ENCODE measurements at places on chromosomes 1 and 21.

DNA sequence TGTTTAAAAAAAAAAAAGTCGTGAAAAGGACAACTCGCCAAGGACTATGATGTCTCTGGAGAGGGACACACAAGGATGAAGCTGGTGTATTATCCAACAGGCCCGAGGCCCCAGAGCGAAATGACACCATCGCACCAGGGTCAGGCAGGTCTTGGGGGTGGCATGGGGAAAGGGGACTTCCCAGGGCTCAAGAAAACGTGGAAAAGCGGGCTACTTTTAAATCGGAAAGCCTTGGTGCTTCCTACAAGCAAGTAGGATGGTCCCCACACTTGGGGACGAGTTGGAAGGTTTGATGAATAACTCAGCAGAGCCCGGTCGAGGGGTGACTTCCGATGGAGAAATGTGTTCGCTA is 505 bp upstream of the GNPAT start:
- DNase-seq, result no peak

DNA sequence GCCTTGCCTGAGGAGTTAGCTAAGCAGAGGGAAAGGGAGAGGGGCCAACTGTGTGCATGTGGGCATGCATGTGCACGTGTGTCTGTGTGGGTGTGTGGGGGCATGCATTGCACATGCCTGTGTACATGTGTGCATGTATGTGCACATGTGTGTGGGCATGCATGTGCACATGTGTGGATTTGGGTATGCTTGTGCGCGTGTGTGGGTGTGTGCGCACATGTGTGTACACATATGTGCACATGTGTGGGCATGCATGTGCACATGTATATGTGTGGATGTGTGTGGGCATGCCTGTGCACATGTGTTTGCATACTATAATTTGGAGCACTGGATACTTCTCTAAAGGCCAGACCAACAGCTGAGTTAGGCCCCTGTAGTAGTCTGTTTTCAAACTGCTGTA is 350.0 kb downstream of the PRDM2 start:
- no peak for DNase-seq

GRCh38 chr1:61950418-61950817 is 208.1 kb downstream of the PATJ start:
- no peak for DNase-seq

DNA sequence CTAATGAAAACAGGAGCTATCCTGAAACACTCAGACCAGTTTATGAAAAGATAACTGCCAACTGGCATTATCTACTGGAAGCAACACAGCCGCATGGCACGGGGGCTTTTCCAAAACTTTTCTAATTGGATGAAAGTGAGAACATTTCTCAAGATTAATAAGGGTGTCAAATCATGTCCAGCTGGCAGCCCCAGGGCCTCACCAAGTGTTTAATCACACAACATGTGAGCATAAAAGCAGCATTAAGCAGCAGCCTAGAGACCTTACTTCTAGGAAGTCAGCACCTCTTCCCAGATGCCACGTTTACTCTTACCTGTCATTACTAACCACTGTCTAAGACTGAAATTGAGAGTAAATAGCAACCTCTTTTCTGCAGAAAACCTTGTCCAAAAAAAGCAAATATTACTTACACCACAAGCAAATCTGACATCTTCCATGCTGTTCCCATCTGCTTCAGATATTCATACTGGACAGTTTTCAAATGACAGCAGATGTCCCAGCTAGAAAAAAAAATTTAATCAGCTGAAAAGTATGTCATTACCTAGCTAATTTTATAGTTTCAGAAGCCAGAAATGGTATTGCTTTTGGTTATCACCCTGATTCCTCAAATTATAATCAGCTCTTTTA is 341.5 kb upstream of the ZP4 start:
- no peak for DNase-seq

DNA sequence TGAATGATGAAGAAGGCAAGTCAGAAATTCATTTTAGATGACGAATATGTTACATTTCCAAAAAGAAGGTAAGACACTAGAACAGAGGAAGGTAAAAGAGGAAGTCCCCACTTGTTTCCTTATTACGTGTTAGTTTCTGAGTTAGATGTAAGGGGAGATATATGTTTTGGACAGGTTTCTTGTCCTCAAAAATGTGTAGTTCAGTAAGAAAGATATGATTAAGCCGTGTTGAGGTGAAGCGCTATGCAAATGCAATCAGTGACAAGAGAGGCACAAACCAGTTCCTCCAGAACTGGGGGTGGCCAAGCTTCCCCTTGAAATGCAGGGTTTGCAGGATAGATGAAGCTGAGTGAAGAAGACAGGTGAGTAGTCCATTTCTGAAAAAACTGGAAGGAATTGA is 293.3 kb upstream of the RUNX1 start:
- DNase-seq, result no peak
